ENCODE measurements at places on chromosomes 6 and 20.
A peak's percentile ranks its signal among the peaks of the same experiment; 100 is the strongest.

DNA sequence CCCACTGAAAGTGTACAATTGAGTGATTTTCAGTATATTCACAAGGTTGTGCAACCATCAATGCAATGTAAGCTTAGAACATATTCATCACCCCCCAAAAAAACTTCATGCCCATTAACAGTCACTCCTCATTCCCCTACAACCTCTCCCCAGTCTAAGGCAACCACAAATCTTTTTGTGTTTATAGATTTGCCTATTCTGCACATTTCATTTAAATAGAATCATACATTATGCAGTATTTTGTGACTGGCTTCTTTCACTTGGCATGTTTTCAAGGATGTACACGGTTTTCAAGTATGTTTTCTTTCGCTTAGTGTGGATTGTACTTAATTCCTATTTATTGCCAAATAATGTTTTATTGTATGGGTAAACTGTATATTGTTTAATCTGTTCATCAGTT is 329.3 kb upstream of the RNF24 start:
- no peak for DNase-seq

DNA sequence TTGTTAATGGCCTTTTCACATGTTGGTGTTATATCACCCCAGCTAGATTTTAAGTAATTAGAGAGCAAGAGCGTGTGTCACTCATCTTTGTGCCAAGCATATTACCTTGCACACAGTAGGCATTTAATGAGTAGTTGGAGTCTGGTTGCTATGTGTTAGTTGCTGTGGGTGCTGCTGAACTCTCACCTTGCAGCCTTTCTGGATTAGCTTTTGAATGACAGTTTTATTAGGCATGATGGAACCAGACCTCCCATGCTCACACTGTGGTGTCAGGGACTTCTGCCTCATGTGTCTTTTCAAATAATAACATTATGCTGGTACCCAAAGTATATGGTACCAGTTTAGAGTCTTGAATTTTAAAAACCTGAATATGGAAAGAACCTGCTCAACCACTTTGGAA is 55.9 kb downstream of the TRAF3IP2 start:
- DNase-seq, result no peak

DNA sequence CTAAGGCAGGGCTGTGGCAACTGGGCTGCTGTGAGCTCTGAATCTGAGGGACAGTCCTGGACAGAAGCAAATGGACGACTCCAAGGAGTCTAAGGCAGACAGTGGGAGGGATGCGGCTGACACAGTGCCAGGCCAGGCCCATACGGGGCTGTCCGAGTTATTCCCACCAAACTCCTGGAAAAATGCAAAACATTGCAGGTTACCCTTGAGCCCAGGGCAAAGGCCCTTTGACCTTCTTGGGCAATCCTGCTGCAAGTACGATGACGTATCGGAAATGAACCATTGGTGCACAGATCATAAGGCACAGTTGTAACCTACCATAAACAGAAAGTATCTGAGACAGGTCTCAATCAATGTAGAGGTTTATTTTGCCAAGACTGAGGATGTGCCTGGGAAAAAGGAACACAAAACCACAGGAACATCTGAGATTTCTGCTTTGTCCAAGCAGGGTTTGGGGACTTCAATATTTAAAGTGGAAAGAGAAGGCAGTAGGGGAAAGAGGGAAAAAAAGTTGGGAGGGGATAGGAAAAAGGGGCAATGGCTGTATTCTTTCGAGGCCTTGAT is 118.9 kb downstream of the DACT2 start:
- DNase-seq, result no peak

DNA sequence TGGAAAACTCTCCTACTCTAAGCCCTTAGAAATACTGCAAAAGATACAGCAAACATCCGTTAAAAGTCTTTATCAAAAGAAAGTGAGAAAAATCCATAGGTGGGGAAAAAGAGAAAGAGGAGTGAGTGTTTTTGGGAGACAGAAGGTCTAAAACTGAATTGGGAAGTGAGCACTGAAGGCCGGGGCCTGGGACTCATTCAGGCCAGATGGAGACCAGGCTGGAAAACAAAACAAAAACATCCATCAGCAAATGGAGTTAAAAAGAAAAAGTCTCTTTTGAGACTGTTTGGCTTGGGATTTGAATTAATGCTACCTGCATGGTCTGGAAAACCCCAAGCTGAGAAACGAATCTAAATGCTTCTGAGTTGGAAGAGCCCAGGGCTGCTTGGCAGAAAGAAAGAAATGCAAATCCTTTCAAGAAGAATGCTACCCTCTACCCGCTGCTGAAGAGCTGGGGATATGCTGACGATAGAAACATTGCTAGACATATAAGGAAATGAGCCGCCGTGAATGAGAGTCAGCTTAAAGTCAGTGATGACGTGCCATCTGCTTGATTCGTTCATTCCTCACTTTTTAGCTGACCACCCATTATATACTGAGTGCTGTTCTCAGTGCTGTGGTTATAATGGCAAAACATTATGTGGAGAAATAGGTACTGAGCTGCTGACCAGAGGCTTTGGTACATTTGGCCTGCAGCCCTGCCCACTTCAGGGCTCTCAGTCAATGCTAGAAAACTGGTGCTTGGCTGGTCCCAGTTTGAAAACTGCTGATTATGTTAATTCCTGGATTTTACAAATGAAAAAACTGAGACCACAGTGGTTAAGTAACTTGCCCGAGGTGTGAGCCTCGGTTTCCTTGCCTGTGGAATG is 28.0 kb upstream of the TULP4 start:
- DNase-seq, result no peak

DNA sequence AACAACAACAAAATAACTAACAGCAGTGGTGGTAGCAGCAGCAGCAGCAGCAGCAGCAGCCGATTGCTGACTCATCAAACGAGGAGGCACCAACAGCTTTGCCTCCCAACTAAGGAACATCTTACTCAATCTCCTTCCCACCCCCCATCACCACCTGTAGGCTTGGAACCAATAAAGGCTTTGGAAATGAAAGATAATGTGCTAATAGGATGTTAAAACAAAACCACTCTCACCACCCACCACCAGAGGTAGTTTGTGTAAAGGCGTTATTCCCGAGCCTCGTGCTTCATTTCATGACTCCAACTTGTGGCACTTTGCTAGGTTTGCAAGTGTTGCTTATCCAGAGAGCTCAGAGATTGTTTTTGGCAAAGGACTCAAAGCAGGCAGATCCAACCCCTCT is 346.5 kb downstream of the CD83 start:
- no peak for DNase-seq

GRCh38 chr20:38094373-38094891 is 60.9 kb downstream of the RPRD1B start:
- DNase-seq, result peak; percentile 34

Data from stimulated activated CD4-positive, alpha-beta T cell treated with anti-CD3 and anti-CD28 coated beads, Interleukin-4, amount 100 ng/mL, for 24 hours (primary cell).